ENCODE measurements at places on chromosomes 13 and 19.

DNA sequence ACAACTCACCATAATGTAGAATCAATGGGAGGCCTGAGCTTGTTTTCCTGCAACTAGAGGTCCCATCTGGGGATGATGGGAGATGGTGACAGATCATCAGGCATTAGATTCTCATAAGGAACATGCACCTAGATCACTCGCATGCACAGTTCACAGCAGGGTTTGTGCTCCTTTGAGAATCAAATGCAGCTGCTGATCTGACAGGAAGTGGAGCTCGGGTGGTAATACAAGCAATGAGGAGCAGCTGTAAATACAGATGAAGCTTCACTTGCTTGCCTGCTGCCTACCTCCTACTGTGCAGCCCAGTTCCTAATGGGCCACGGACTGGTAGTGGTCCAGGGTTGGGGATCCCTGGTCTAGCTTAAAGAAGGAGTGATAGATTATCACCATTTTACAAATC lies 33.0 kb downstream of the KPNA3 start:
- DNase-seq: no peak

DNA sequence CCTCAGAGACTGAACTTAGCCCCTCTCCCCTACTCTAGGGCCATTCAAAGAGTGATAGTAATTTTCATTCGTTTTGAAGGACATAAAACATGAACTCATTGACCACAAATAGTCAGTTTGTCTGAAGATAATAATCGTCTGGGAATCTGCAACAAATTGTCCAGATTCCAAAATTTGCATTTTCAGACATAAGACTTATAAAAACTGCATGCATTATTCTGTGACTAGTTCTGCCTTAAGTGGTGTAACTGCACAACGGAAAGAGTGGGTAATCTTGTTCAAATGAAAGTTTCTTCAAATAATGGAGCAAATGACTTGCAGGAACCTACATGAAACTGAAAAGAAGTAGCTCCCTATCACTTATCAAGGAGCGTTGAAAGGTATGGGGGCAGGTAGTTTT lies 8.4 kb downstream of the CSNK1A1L start:
- DNase-seq: no peak

DNA sequence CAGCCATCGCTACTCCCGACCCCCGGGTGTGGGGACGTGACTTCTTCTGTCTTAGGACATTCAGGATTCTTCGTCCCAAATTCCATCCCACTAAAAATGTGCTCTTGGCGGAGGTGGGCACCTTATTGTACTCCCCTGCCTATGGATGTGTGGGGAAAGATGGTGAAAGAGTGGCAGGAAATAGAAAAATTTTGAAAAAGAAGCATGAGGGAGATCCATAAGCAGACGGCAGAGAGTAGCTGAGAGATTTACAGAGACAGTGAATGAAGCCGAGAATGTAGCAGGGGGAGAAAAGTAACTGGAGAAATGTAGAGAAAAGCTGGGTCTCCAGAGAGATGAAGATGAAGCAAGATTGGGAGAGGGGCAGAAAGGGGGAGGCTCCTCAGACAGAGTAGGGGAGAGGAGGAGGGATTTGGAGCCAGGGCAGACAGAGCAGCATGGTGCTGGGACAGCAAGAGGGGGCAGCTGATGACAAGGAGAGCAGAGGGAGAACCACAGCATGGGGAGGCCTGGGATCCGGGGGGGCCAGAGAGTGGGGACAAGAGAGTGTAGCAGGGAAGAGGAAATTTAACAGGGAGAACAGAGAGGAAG lies 843 bp downstream of the ZNF610 start:
- no peak for DNase-seq

GRCh38 chr13:27170516-27171243 lies 931 bp downstream of the USP12 start:
- DNase-seq: peak; percentile 38

DNA sequence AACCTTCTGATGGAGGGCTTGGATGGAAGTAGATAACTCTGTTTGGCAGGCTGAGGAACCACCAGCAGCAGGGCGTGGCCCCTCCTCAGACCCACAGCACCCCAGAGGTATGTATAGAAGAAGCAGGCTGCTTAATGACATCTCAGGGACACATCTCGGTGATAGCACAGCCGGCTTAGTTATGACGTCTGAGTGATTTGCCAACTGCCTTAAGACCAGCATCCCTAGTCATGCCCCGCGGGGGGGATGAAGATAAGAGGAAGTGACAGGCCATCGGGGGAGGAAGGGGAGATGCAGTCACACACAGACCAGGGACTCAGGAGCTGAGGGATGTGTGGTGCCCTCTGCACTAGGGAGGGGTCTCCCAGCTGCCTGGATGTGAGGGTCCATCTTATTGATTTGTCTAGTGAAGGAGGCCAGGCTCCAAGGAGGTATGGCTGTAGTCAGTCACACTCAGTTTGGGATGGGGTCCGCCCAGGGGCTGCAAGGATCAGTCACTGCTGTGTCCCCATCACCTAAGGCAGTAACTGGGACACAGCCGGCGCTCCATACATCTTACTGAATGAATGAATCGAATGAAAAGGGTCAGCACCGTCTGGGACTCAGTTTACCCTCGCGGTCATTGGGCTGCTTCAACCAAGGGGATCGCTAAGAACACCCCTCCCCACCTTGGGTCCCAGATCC lies 19.2 kb upstream of the ERCC1 start:
- no peak for DNase-seq

DNA sequence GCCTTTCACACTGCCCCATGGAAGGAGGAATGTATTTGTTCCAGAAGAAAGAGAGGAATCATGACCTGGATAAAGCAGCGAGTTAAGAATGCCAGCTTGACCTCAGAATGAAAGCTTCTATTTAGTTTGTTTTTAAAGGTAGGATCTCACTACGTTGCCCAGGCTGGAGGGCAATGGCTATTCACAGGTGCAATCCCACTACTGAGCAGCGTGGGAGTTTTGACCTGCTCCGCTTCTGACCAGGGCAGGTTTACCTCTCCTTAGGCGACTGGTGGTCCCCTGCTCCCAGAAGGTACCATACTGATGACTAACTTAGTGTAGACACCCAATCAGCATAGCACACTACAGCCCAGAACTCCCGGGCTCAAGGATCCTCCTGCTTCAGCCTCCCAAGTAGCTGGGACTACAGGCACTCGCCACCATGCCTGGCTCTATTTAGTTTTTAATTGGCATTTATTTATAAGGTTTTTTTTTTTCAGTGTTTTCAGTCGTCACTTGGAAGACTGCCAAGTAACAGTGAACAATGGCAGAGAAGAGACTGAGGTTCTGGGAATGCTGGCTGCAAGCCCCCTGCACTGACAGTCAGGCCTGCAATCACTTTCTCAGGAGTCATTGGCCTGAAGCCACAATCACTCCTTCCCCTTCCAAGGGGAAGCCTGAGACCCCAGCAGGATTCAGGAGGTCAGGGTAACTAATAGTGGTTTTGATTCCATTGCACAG lies 73.1 kb downstream of the EPS15L1 start:
- DNase-seq: no peak

DNA sequence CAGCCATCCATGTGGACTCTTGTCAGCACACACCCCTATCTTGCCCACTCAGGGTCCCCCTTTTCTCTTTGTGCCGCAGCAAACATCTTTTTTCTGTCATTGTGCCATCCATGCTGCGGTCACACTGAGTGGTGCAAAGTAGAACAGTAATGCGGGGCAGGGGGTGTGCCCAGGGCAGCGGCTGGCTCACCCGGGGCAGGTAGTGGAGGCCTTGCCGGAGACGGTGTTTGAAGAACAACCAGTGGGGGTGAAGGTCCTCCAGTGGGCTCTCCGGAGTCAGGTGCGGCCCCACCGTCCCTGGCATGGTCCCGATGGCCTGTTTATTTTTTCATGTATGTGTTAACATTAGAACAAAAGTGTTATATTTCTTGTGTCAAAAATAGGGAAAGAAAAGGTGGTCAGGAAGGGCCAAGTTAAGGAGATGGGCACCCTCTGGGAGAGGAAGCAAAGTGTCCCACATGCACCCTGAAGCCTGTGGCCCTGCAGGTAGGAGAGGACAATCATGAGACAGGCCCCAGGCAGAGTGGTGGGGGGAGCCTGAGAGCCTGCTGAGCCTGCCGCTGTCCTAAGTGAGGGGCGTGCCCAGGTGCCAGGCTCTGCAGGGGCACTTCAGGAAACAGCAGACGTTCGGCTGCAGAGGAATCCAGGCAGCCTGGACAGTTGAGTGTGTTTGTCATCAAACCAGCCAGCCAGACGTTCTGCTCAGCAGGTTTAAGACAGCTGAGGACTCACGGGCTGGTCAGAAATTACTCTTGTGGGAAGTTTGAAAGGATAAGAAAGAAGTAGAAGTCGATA lies 12.3 kb downstream of the TSSK6 start:
- no peak for DNase-seq

DNA sequence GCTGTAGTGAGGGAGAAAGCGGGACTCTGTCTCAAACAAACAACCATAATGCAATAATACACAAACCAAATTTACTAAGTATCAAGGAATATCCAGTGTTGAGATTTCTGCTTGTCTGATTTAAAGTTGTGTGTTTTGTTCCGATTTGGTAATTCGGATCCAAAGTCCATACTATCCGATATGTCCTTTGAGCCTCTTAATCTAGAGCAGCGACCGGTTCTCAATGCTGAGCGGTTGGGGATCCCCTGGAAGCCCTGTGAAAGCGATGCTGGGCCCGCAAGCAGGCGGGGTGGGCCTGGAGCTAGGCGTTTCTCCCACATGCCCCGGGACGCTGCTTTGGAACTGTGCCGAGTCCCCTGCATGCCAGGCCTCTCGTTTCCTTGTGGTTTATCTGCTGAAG lies 20.2 kb downstream of the C19orf44 start:
- DNase-seq: no peak

- no peak for DNase-seq
Observed at GRCh38 chr13:85283408-85283807, 515.8 kb downstream of the SLITRK6 start.

DNA sequence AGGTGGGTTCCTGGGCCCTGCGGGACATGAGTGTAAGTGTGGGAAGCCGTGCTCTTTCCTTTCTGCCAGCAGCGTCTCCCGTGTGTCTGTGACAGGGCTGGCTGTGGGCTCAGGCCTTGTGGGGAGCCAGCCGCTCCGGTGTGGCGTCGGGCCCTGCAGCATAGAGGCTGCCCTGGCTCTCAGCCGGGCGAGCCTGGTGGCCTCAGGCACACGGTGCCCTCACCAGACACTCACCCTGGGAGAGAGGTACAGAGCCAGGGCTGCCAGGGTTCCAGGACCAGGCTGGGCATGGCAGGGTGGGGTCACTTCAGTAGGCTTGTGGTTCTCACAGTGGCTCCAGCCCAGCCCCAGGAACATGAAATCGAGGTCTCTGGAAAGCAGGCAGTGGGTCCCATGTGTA lies 324.8 kb downstream of the TEX29 start:
- no peak for DNase-seq

DNA sequence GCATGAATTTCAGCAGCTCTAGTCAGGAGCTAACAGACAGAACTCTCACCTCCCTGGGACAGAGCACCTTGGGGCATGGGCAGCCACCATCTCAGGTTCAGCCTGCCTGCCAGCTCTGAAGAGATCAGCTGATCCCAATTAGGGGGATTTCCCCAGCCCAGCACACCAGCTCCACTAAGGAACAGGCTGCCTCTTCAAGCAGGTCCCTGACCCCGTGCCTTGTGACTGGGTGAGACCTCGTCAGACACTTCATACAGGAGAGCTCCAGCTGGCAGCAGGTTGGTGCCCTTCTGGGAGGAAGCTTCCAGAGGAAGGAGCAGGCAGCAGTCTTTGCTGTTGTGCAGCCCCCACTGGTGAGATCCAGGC lies 84.5 kb upstream of the UFM1 start:
- no peak for DNase-seq

DNA sequence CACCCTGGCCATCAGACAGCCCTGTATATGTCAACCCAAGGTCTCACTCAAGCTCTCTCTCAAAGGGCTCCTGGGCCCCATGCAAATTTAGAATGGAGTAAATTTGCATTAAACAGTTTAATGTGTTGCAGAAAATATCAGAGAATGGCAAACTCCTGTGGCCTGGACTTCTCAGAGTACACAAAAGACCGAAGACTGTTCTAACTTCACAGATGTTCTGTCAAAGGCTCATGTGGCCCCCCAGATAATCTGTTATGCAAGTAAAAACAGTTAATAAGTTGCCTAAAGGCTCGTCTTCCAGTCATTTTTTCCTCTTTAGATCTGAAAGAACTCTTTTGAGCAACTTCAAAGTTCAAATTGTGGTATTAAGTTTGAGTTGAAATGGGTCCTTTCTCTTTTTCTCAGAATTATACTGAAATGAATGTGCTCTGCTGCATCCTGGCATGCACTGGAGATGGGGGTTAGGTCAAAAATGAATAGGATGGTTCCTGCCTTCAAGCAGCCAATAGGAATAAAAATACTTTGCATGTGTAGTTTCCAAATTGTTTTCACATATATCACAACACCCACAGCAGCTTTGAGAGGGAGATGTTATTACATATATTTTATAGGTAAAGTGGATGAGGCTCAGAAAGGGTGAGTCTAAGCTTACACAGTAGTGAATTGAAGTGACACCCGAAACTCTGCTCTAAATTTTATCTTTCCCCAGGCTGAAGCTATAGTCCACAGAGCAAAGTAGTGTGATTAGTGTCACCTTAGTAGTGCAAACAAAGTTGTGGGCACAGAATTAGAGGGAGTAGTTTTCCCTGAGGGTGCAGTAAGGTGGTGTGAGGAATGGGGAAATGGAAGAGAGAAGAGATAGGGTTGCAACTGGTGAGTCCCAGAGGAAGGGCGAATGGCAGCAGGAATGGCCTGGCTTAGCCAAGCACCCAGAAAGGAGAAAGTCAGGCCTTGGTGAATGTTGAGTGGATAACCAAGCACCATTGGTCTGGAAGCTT lies 205.0 kb upstream of the RFC3 start:
- DNase-seq: no peak

- no peak for DNase-seq
Observed at GRCh38 chr19:345320-345879, 804 bp upstream of the MIER2 start.

- no peak for DNase-seq
Observed at GRCh38 chr19:55539090-55539984, 2.4 kb upstream of the SBK2 start.

DNA sequence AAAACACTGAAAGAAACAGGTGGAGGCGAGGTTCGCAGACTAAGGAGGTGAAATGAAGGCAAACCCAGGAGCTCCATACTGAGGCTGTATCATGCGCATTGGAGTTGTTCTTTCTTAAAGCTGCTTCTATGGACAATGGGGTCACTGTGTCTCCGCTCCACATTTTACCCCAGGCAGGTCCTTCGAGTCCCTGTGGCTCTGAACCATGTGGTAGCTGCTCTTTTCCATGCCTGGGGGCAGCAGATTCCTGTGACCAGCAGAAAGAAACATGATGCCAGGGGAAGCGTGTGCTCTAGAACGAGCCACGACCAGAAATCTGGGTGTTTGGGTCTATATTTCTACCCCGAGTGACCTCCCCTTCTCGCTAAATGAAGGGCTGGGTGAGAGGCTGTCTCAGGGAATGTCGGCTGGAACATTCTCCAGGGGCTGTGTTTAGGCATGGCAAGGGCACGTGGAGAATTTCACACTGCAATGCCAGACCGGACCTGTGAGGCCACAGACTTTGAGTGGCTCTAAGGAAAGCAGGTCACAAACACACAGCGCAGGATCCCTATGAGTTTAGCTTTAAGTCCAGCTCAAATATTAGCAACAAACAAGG lies 95.7 kb upstream of the IRS2 start:
- no peak for DNase-seq

- DNase-seq: peak; percentile 26
Observed at GRCh38 chr19:8209462-8210378, 550 bp downstream of the CERS4 start.
